ENCODE measurements at places on chromosomes 4 and X. TPM values are rescaled to one million over a fixed set of nuclear protein-coding genes. Genes with fewer than 3 reads are reported as not detected.

GBA3 gene
- not detected for total RNA-seq

BTC gene
- total RNA-seq = not detected

- H3K27me3 ChIP-seq = no peaks in the 10 kb centered on the region
- no peak for DNase-seq
- no peaks in the 10 kb centered on the region for H3K4me1 ChIP-seq
- H3K36me3 ChIP-seq = no peaks in the 10 kb centered on the region
- no peak overlapping the region for H3K27ac ChIP-seq
- no peak overlapping the region for H3K4me3 ChIP-seq
These were observed 937.1 kb downstream of the CCSER1 start for GRCh38 chr4:91064157-91064853.

DNA sequence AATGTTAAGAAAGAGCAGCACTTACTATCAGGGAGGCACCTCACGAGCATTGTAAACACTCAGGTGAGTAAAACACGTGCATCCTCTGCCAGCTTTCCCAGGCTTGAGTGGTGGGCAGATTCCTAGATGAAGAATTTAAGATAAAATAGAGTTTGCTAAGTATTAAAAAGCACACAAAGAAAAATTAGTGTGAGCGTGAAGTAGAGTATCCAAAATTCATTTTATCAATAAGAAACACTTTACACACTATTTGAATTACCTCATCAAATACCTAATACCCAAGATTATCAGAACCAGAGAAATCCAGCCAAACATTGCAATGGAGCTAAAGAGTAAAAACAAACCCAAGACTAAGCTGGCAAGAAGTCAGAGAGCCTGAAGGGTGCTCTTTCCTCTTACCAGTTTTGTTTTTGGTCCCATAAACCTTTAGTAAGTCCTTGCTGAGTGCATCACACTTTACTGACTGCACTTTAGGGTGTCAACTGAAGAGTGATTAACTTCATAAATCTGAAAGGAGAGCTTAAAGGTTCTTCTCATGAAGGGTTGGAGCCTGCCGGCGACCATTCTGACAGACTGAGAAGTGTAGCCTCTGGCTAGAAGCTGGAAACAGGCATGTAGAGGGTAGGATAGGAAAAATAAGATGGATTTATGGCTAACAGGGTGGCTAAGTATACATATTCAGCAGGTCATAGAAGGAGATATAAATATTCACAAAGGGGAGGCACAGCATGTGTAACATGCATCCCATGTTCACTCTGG is 151.1 kb downstream of the SLC7A11 start:
- H3K36me3 ChIP-seq = no peaks in the 10 kb centered on the region
- no peak overlapping the region for H3K27ac ChIP-seq
- no peaks in the 10 kb centered on the region for H3K4me1 ChIP-seq
- H3K27me3 ChIP-seq = peaks cover 7% of the 10 kb centered on the region

DNA sequence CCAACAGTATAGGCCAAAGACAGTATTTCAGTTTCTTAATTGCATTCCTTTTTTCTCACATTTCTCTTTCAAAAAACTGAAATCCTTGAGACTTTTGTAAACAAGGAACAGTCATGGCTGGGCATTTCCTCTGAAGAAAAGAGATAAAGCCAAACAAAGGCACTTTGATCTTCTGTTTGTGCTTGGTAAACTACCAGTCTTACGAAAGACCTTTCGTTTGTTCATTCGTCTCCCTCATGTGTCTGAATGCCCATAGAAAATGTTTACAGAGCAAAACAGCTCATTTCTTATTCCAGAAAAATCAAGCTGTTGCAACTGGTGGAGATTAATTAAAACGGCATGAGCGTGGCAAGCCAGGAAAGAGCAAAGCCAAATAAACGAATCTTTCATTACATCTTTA is 178.0 kb downstream of the GASK1B start:
- no peak overlapping the region for H3K4me3 ChIP-seq
- no peaks in the 10 kb centered on the region for H3K4me1 ChIP-seq
